Amygdala (tissue), 56 donors: ENCODE measurements at places on chromosomes 1 and 21.

DNA sequence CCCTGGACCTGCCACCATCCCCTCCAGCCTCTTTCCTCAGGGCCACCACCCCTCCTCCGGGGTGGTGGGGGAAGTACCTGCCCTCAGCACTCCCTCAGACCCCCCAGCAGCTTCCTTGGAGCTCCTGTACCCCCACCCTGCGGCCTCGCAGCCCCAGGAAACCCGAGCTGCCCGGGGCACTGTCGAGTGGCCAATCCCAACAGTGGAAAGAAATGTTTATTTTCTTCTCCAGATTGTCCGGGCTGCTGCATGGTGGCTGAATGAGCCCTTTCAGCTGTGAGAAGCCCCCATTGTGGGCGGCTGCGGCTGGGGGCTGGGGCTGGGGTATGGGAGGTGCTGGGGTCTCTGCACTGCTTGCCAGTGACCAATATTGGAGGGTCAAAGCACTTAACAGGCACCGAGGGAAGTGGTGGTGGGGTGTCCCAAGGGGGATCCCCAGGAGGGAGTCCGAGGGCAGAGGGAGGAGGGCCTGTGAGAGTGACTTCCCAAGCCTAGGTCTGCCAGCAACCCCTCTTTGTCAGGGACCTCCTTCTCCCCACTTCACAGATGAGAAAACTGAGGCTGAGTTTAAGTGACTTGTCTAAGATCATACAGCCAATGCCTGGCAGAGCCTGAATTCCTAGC lies 25.2 kb downstream of the RUNX3 start:
- DNase-seq: no peak

- DNase-seq: no peak
Observed at GRCh38 chr1:185224132-185224531, 67.2 kb downstream of the SWT1 start.

- DNase-seq: no peak
Observed at GRCh38 chr21:45407629-45408247, 2.8 kb downstream of the COL18A1 start.

GRCh38 chr21:31482460-31482859 lies 138.4 kb upstream of the TIAM1 start:
- no peak for DNase-seq

GRCh38 chr1:119226913-119227312 lies 86.5 kb upstream of the WARS2 start:
- DNase-seq: no peak

DNA sequence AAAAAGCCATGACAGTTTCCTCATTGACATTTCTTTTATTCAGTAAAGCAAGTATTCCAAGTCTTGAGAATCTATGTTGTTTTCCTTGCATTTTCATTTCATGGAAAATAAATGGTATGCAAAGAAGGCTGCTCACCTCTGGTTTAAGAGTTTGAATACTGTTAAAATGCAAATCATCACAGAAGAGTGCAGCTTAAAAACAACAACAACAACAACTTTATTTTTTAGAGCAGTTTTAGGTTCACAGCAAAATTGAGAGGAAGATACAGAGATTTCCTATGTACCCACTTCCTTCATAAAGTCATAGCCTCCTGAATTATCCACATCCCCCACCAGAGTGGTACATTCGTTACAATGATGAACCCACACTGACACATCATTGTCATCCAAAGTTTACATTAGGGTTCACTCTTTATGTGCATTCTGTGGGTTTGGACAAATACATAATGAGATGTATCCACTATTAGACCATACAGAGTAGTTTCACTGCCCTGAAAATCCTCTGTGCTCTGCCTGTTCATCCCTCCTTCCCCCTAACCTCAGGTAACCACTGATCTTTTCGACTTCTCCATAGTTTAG lies 39.2 kb downstream of the CD2 start:
- no peak for DNase-seq
